ENCODE measurements at places on chromosomes 4 and X.

- no peak for DNase-seq
These were observed 104.4 kb downstream of the ARSF start for GRCh38 chrX:3145716-3146115.

DNA sequence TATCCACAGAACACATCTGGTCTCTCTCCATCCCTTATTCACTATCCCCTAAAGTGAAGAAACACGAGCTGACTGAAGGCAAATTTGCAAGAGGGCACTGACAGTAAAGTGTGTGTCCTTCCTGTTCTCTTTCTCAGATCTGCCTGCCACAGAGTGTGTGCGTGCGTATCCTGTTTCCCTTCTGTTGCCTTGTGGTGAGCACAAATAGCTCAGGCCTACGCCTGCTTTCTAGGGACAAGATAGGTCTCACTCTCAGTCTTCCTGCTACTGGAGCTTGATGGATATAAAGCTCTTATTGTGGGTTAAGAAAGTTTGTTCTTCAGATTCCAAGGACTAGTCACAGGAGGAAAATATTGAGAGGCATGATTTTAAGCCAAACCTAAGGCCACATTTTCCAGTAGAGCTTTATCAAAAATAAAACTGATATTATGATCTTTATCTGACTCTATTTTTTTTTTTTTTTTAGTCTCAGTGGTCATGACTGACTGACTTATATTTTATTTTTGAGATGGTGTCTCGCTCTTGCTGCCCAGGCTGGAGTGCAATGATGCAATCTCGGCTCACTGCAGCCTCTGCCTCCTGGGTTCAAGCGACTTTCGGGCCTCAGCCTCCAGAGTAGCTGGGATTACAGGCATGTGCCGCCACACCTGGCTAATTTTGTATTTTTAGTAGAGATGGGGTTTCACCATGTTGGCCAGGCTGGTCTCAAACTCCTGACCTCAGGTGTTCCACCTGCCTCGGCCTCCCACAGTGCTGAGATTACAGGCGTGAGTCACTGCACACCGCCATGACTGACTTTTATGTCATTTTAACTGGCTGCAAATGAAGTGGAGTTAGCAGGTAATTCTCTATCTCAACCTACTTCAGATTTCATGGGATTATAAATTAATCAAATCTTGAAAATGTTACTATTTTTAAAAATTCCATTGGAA lies 140.3 kb upstream of the SH3RF1 start:
- DNase-seq: peak; percentile 60

DNA sequence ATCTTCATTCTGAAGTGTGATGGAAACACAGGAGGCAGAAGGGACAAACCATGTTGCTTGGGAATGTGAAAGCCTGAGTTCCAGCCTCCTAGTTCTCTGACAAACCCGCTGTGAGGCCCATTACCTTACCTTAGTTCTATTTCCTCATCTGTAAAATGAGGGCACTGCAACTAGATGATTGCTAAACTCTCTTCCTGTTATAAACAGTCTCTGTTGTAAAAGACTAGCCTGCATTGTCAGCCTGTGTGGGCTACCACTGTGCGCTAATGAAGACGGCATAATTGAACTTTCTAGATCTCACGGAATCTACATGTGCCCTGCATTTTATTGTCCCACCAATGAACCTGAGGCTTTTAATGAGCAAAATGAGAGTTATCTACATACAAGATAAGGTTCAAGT lies 147.2 kb downstream of the AFF2 start:
- DNase-seq: no peak

DNA sequence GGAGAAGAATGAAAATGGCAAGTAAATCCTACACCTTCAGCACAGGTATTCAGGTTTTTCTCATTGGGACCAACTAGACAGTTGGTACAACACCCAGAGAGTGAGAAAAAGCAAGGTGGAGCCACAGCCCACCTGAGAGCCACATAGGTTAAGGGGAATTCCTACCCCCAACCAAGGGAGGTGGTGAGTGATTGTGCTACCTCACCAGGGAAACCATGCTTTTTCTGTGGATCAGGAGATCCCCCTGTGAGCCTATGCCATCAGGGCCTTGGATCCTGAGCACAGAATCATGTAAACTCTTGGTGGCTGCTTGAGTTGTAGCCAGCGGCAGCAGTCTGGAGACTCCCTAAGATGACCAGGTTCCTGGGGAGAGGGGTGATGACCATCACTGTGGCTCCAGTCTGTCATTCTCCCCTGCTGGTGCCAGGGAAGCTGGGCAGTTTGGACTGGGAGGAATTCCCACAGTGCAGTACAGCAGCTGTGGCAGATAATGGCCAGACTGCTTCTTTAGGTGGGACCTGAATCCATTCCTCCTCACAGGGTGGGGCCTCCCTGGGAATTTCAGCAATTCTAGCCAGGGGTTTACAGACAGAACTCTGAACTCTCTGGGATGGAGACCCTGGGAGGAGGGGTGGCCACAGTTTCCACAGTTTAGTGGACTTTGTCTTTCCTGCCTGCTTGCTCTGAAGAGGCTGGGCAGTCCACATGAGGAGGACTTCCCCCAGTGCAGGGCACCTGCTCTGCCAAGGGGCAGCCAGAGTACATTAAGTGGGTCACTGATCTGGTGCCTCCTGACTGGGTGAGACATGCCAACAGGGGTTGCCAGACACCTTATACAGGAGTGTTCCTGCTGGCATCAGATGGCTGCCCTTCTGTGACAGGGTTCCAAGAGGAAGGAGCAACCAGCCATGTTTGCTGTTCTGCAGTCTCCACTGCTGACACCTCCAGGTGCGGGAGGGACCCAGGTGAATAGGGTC lies 43.2 kb downstream of the PARM1 start:
- no peak for DNase-seq

DNA sequence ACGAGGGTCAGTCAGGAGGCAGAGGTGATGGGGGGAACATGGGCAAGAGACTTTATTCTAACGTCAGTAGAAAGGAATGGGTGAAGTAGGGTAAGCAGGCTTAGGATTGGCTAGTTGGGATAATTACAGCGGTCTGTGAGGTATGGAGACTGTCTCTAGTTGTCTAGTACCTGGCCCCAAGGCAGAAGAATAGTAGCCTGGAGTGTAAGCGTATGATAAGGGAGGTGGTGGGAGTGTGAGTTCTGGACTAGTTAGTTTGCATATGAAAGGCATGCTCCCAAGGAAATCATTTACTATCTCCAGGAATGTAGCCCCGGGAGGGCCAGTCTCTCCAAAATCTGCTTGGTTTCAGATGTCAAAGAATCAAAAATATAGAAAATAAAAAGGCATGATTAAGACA lies 219.6 kb upstream of the ANXA3 start:
- no peak for DNase-seq

DNA sequence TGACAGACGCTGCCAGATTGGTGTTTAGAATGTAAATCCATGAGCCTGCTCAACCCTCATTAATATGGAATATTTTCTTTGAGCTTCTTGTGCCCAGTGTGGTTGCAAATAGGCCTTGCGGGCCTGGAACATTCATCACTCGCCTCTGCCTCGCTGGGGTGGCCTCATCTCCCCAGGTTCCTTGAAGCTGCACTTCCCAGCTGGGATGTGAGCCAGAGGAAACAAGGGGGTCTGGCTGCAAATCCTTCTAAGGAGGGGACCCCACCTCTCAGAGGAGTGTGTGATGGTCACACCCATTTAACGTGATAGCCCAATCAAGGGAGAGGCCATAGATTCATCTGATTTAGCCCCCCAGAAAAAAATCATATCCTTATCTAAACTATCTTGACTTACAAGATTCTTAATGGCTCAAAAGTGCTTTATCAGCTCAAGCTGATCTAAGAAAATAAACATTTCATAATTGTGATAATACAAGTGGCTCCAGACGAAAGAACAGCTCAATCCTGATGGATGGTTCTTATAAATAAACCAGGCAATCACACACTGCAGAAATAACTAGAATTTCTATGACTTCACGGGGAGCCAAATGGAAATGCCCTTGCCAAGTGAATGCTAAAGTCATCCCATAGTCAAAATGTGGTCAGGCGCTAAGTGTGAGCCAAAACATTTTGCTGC lies 189.9 kb downstream of the PTTG2 start:
- DNase-seq: no peak

DNA sequence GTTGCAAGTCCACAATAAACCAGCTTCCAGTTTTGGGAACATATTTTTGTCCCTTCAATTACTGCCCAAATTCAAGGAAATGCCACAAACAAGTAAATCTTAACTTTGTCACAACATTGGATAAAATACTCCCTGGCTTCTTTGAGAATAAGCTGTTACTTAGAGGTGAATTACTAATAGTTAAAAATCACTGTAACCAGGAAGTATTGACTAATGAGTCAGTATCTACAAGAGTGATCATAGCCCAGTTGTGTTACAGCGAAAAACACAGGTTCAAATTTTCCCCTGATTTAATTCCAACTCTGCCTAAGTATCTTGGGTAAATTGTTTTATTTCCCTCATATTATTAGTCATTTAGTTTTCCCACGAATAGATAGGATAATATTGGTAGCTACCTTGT lies 291.2 kb upstream of the PPARGC1A start:
- no peak for DNase-seq
